ENCODE measurements at places on chromosomes 3 and 15. TPM values are rescaled to one million over a fixed set of nuclear protein-coding genes. Genes with fewer than 3 reads are reported as not detected.

KLHL40 gene
- not detected for polyA plus RNA-seq

CLDN18 gene
- polyA plus RNA-seq, result 2.7 TPM

NOX5 gene
- polyA plus RNA-seq, result 1.5 TPM

CA12 gene
- 151 TPM for polyA plus RNA-seq

ZPLD1 gene
- 0.60 TPM for polyA plus RNA-seq

RARRES1 gene
- 12.6 TPM for polyA plus RNA-seq

CHRNA3 gene
- polyA plus RNA-seq, result 1.7 TPM

RTP1 gene
- polyA plus RNA-seq, result not detected

SI gene
- not detected for polyA plus RNA-seq

NRROS gene
- 2.6 TPM for polyA plus RNA-seq

SLC22A14 gene
- polyA plus RNA-seq, result 1.1 TPM

MESP1 gene
- 0.52 TPM for polyA plus RNA-seq

GUCA1C gene
- 0.52 TPM for polyA plus RNA-seq

P4HTM gene
- 42.0 TPM for polyA plus RNA-seq

COMMD4 gene
- polyA plus RNA-seq, result 91.0 TPM

ANKUB1 gene
- polyA plus RNA-seq, result 0.52 TPM

IP6K1 gene
- polyA plus RNA-seq, result 50.9 TPM

IQCF5 gene
- not detected for polyA plus RNA-seq

TMEM212 gene
- 0.32 TPM for polyA plus RNA-seq

CMTM8 gene
- 8.4 TPM for polyA plus RNA-seq

GOLGA8R gene
- polyA plus RNA-seq, result 10.9 TPM

ADPRH gene
- 6.3 TPM for polyA plus RNA-seq

CD86 gene
- polyA plus RNA-seq, result 1.3 TPM

WDR76 gene
- 20.4 TPM for polyA plus RNA-seq

SLC12A1 gene
- polyA plus RNA-seq, result 433 TPM

CHDH gene
- 8.8 TPM for polyA plus RNA-seq

GOLGA6B gene
- 0.07 TPM for polyA plus RNA-seq

ADAM10 gene
- polyA plus RNA-seq, result 264 TPM

KNG1 gene
- polyA plus RNA-seq, result 56.9 TPM

GOLGA6D gene
- 0.57 TPM for polyA plus RNA-seq

TRPM1 gene
- polyA plus RNA-seq, result 0.07 TPM

CDV3 gene
- 143 TPM for polyA plus RNA-seq

ITPKA gene
- 0.52 TPM for polyA plus RNA-seq

SPTBN5 gene
- polyA plus RNA-seq, result 2.8 TPM

C15orf62 gene
- polyA plus RNA-seq, result 3.3 TPM

ARHGEF3 gene
- 81.6 TPM for polyA plus RNA-seq

C3orf80 gene
- polyA plus RNA-seq, result 0.45 TPM

CLDN16 gene
- 35.6 TPM for polyA plus RNA-seq

MYZAP gene
- polyA plus RNA-seq, result 5.3 TPM

TLR9 gene
- polyA plus RNA-seq, result 0.18 TPM

PTH1R gene
- 178 TPM for polyA plus RNA-seq

SLC24A5 gene
- 2.0 TPM for polyA plus RNA-seq

FAM98B gene
- 86.9 TPM for polyA plus RNA-seq

FXR1 gene
- 244 TPM for polyA plus RNA-seq

TRIM71 gene
- 10.4 TPM for polyA plus RNA-seq

TEX55 gene
- polyA plus RNA-seq, result not detected

PLSCR2 gene
- polyA plus RNA-seq, result 1.0 TPM

CFAP20DC gene
- polyA plus RNA-seq, result 5.4 TPM

UTS2B gene
- polyA plus RNA-seq, result 0.80 TPM

GOLGA8O gene
- 0.18 TPM for polyA plus RNA-seq

TTLL13 gene
- 0.45 TPM for polyA plus RNA-seq

UBA5 gene
- 85.4 TPM for polyA plus RNA-seq

HYAL3 gene
- polyA plus RNA-seq, result 4.1 TPM

PRSS50 gene
- 3.2 TPM for polyA plus RNA-seq

GRAMD1C gene
- 34.7 TPM for polyA plus RNA-seq

FBXO22 gene
- polyA plus RNA-seq, result 52.2 TPM

GOLGA8A gene
- 157 TPM for polyA plus RNA-seq

WDR93 gene
- 3.7 TPM for polyA plus RNA-seq
